ENCODE measurements at places on chromosomes 16 and 17. TPM values are rescaled to one million over a fixed set of nuclear protein-coding genes. Genes with fewer than 3 reads are reported as not detected.

EFCAB13 gene
- polyA plus RNA-seq: 4.3 TPM

MSRB1 gene
- 6.0 TPM for polyA plus RNA-seq

MPO gene
- polyA plus RNA-seq: not detected

TNK1 gene
- 1.5 TPM for polyA plus RNA-seq

ASGR1 gene
- 80.2 TPM for polyA plus RNA-seq

GPRC5B gene
- 21.9 TPM for polyA plus RNA-seq
